Stimulated activated effector memory CD8-positive, alpha-beta T cell treated with anti-CD3 and anti-CD28 coated beads, Interleukin-12 subunit alpha, Interleukin-12 subunit beta, amount 100 ng/mL, for 72 hours (primary cell): ENCODE measurements at places on chromosomes 6 and 20.
A peak's percentile ranks its signal among the peaks of the same experiment; 100 is the strongest.

- no peak for DNase-seq
Observed at GRCh38 chr20:699811-700338, 24.3 kb upstream of the SCRT2 start.

DNA sequence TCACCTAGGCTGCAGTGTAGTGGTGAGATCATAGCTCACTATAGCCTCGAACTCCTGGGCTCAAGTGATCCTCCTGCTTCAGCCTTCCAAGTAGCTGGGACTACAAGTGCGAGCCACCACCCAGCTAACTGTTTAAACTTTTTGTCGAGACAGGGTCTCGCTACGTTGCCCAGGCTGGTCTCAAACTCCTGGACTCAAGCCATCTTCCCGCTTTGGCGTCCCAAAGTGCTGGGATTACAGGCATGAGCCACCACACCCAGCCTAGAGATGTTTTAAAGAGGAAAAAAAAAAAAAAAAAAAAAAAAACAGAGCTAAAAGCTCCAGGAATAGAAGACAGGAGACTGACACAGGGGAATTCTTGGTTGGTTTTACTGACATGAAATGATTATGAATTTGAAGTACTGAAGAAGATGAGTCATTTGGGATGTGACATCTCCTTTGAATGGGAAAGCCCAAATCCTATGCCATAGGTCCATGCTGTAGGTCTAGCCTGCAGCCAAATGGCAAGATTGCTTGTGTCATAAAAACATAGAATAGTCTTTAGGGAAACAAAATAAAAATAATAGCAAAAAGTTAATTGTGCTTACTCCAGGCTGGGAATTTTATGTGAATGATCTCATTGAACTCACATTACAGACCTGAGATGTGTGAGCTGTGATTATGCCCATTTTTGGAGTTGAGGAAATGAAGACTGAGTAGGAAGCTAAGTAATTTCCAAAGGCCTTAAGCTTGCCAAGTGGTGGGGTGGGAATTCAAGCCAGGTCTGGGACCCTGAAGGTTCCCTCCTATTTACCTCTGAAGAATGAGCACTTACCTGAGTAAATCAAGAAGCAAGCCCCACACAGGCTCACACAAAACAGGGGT, 24.3 kb upstream of the NHSL1 start:
- DNase-seq, result no peak

DNA sequence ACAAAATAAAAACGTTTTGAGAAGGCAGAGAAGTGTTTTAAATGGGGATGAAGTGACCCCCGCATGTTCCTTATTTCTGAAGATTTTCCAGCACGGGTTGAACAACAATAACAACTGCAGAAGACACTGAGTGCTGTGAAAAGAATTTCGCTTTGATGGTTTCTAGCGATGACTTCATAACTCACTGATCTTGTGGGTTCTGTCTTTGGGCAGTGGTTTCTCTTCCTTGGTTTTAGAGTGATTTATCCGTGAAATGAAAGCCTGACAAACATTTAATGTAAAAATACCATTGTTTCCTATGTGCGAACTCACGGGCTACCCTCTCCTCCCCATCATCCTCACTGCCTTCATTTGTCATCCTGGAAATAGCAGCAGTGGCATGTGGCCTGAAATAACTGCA, 793.9 kb downstream of the QKI start:
- no peak for DNase-seq

DNA sequence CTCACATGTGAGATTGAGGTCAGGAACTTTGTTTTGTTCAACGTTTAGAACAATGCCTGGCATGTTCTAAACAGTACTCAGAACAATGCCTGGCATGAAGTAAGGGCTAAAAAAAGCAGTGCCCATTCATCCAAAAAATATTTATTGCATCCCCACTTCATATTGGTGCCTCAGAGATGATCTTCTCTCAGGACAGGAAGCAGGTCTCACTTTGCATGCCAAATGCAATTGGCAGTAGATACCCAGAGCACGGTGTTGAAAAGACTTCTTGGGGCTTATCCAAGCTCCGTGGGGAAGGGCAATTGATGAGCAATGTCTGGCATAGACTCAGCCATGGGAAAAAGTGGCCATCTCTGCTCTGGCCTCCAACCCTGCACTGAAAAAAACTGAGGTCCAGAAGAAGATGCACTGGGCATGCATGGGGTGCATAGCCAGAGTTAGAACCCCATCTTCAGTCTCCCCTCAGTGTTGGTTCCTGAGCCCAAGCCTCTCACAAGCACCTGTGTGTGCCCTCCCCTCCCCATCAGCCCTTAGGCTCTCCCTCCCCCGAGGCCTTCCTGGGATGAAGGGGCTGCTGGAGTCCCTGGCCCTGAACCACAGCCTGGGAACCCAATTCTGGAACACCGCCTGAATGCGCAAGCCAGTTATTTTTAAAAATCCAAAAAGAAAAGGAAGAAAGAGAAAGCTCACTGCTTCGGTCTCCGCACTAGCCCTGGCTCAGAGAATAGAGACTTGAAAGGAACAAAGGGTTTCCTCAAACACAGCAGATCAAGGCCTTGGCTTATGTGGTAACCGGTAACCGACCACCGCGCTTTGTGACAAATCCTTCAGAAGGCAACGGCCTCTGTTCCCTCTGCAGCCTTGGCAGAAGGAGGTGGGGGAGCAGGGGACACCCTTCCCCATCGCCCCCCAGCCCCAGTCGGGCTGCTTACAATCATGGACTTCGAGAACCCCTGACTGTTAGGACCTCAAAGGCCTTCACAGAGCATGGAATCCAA, 78.5 kb upstream of the SIRPA start:
- no peak for DNase-seq

- DNase-seq, result no peak
Observed at GRCh38 chr6:149723771-149724417, 6.0 kb upstream of the LATS1 start.

DNA sequence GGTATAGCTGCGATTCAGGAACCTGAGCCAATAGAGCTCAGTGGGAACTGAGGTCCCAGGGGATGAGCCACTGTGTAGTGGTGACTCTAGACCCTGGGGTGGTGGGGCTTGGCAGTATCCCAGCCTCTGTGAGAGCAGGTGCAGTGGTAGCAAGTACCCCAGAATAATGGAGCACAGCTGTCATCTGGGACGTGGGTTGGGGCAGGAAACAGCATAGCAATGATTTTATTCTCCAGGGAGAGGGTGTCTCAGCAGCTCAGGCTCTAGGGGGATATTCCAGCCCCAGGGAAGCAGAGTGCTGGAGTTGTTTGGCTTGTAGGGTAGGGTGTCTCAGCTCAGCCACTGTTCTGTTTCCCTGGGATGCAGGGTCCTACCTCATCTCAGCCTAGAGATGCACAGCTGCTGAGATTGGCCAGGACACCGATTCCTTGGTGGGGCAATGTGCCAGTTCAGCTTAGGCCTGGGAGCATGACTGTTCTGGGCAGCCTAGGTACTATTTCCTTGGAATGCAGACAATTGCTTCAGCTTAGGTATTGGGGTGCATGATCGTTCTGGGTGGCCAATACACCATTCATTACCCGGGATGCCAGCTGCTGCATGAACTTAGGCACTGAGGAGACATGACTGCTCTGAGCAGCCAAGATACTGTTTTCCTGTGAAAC, 34.0 kb upstream of the NUP153 start:
- DNase-seq, result no peak

DNA sequence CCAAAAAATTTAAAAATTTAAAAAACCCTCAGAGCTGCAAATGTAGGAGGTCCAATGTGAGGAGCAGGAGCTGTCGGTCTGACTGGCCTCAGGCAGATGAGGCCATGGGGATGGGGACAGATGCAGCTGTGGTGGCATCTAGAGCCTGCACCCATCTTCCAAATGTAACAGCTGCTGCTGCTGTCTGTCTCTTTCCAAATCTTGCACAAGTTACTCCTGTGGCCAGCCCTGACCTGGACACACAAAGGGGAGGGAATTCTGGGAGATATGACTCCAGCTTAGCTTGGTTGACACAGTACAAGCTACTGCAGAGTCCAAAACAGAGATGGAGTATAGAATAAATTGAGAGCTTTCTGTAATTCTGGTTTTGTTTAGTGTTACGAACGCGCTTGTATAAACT, 115.2 kb downstream of the PRND start:
- no peak for DNase-seq

GRCh38 chr6:52098721-52099120, 11.3 kb upstream of the PKHD1 start:
- DNase-seq, result no peak

- DNase-seq, result peak; percentile 17
Observed at GRCh38 chr6:137492289-137493217, 1.6 kb downstream of the OLIG3 start.

- DNase-seq, result no peak
Observed at GRCh38 chr6:152941746-152942145, 41.1 kb downstream of the FBXO5 start.

DNA sequence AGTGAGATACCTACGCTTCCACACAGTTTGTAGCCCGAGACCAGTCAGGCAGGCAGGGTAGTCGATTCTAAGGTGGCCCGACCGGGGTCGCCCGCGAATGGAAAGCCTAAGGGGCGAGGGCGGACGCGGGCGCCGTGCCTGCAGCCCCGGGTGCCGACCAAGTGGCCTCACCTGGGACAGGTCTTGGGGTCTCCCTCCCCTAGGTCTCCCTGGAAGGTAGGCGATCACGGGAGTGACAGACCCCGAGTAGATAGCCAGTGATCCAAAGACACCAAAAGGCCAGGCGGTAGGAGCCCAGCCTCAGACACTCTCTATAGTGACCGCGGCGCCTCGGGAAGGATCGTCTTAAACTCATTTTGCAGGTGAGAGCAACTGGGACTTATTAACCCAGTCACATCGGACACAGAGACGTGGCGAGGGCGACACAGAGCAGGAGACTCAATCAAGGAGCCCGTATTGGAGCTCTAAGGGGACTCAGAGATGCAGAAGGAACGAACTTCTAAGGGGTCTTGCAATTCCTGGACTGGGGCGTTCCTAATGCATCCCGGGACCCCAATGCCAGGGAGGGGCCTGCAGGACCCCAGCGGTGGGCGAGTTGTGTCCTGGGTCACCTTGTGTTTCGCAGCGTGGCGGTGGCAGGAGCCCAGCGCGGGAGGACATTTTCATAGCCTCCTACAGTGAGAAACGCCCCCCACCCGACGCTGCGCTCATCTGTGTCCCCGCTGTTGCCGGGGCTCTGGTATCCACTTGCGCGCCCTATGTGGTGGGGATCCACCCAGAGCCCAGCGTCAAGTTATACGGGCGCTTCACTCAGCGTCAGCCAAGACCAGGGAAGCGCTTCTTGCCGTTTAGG, 2.1 kb upstream of the VSX1 start:
- peak; percentile 52 for DNase-seq

DNA sequence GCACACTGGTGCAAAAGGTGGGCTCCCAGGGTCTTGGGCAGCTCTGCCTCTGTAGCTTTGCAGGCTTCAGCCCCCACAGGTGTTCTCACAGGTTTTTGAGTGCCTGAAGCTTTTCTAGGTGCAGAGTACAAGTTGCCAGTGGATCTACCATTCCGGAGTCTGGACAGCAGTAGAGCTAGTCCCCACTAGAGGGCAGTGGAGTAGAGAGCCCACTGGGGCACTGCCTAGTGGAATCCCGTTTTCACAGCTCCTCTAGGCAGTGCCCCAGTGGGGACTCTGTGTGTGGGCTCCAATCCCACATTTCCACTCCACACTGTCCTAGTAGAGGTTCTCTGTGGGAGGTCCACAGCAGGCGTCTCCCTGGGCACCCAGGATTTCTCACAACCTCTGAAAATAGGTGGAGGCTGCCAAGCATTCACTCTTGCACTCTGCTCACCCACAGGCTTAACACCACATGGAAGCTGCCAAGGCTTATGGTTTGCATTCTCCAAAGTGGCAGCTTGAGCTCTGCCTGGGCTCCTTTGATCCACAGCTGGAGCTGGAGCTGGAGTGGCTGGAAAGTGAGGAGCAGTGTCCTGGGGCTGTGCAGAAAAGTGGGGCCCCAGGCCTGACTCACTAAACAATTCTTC, 86.3 kb upstream of the PROKR2 start:
- no peak for DNase-seq

DNA sequence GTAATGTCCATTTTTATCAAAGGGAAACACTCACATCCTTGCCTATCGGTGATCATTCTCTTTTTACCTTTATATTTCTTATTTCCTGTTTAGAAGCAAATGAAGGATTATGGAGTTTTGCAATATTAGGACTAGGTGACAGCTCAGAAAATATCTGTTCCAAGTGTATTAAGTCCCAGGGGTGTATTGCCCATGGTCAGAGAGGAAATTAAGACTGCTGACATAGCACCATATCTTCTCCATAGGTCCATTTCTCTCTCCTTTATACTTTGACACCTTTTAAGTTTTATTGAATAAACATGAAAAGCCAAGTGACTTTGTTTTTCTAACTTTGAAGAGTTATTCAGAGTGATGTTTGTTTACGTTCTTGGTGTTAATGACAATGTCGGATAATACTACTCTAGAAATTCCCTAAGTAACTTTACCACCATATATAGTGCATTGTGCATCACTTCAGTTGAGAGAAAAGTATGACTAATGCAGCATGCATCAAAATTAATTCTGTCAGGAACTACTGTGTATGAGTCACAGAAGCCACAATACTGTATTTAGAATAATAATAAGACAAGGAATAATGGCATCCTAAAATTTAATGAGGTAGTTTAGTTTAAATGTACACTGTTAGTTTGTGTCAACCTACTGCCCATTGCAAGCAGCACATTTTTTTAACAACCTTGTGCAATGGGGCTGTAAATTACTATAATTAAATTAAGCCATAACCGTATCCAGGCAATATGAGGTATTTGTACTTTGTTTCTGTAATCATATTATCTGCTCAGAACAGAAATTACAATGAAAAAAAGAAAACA, 474.4 kb upstream of the RNF217 start:
- DNase-seq, result no peak

- no peak for DNase-seq
Observed at GRCh38 chr6:111487661-111488060, 4.6 kb upstream of the REV3L start.

GRCh38 chr6:152209211-152209610, 401.7 kb downstream of the ESR1 start:
- no peak for DNase-seq

DNA sequence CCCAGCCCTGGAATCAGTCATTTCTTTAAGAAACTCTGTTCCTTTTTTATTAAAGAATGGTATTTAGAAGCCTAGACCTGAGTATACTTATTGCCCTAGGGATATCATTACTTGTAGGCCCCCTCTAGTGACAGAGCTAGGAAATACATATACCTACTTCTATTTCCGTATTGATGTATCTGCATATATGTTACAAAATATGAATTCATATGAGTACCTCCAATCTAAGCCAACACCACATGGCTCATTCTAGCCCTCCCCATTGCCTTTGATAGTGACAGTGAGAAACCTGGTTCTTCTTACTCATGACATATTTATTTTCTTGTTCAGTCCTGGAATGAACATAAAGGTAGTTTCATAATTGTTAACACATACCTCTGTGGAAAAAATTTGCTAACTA, 137.2 kb downstream of the FARS2 start:
- no peak for DNase-seq

DNA sequence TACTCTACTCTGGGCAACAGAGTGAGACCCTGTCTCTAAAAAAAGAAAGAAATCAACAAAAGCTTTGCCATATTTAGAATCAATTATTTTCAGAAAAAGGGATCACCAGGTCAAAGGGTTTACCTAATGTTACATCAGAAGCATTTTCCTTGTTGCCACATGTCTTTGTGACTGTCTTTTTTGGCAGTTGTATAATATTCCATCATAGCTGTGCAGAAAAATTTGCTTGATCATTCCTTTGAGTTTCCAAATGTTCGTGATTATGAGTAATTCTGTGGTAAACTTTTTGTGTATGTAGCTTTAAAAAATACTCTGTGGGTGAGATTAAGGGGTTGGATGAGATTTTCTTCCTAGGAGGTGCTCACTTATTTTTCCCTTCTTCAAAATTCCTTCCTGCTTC, 26.4 kb downstream of the PNPLA1 start:
- no peak for DNase-seq
